C1 segment of cervical spinal cord (tissue), 14 donors: ENCODE measurements at places on chromosomes 4 and X.

DNA sequence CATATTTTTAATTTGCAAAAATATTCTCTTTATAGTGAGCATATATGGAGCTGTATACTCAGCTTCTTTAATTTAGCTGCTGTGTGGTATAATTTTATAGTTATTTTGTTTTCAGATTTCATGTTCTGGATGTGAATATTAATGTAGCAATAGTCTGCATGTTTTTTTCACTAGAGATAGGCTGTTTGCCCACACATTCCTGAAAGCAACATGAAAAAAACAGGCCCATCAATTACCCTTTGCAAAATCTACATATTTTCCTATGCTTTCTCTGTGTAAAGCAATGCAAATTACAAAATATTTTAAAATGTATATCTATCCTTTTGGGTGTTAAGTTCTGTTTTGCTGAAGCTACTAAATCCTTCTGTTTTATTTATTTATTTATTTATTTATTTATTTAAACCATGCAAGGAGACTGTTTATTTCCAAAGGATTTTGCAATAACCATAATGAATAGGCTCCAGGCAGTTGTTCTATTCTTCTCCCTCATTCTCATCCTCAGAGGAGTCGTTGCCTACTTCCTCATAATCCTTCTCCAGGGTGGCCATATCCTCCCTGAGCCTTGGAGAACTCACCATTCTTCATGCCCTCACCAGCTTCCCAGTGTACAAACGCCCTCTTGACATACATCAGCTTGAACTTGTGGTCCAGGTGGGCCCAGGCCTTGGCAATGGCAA, 277.1 kb downstream of the ANKRD50 start:
- no peak for DNase-seq

DNA sequence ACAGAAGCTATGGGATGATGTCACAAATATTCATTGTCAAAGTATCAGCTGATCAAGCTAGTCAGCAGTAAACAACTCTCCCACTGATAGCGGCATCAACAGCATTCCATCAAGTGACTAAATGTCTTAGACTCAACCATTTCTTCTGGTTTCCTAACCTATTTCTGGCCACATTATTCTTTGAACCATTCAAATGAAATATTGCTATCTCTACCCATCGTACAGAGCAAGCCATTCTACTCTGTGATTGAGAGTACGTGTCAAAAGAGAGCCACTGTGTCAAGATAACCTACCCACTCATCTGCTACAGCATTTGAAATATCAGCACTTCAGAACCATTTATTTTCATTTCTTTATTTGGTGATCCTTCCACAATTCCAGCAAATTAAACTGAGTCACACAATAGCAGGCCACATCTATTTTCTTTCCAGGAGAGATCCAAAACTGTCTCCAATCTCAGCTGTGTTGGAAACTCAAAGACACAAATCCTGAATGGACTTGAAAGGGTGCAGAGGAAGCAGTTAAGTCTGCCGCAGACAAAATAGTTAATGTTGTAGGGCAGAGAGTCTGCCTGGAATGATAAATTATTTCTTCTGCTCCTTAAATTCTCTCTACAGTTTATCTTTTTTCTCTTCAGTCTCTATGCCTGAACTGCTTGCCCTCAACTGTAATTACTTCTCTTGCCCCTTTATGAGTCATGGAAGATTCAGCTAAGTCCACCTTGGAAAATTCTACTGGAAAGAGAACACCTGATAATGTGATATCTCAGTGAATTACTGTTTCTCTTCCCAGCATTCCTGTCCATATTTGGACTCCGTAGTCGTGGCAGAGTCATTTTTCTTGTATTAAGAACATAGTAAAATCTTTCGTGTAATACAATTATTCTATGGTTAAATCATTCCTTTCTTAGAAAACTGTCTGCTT, 364.8 kb downstream of the PDGFC start:
- DNase-seq = no peak

DNA sequence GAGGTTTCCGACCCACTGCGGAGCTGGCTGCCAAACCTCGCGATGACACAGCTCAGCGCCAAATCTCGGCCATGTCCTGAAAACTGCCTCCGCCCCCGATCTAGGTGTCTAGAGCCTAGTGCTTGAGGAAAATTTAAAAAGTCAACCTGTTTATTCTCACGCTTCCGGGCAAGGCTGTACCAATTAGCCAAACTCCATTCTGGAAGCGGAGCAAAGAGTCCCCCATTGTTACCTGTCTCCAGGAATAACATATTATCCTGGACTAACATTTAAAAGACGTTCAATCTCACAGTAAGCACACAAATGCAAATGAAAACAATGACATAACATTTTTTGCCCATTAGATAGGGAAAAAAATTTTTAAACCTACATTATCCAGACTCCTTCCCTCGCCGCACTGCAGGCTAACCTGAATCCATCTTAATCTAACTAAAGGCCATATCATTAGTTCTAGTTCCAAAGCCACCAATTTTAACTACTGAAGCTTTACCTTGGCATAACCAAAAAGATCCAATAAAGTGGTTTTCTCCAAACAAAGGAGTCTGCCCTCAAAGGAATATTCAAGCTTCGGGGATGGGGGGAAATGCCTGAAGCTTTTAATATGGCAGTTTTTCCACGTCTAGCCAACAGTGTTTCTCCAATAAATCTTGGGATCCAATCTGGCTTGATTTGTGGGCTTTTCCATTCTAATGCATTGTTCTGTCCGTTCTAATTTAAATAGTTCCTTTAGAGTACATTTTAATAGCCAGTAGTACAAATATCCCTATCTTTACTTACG, 1.9 kb downstream of the HUWE1 start:
- DNase-seq = no peak

GRCh38 chr4:123785538-123785937, 388.9 kb downstream of the SPRY1 start:
- DNase-seq = no peak

GRCh38 chr4:116328261-116328860, 757.0 kb downstream of the TRAM1L1 start:
- DNase-seq = no peak

GRCh38 chr4:163193717-163194116, 27.0 kb upstream of the NAF1 start:
- DNase-seq = no peak

DNA sequence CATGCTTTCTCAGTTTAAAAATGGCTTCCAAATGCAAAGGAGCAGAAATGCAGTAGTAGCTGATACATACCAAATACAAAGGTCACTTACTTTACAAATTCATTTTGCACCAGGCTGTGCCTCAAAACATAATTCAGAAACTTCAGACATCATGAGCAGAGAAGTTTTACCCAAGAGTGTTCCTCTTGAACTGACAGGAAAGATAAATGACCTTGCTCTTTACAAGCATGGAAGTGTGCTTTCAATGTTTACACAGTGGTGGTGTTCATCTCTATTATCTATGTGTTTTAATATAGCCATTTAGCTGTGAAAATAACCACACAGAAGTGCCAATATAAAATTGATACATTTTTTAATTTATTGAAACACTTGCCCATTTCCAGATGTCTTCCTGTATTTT, 383.4 kb downstream of the ANKRD50 start:
- no peak for DNase-seq

GRCh38 chr4:81648576-81649275, 177.0 kb upstream of the RASGEF1B start:
- no peak for DNase-seq

DNA sequence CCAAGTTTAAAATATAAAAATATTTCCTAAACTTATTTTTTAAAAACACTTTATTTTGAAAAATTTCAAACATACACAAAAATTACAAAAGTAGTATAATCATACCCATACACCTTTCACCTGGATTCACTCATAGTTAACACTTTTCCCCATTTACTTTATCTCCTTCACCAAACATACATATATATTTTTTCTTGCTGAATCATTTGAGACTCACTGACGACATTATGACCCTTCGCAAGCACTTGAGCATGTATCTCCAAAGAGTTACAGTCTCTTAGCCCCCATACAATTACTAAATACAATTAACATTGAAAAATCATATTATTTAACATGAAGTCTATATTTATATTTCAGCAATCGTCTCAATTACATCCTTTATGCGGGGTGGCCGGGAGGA, 19.8 kb downstream of the RXFP1 start:
- DNase-seq = no peak

DNA sequence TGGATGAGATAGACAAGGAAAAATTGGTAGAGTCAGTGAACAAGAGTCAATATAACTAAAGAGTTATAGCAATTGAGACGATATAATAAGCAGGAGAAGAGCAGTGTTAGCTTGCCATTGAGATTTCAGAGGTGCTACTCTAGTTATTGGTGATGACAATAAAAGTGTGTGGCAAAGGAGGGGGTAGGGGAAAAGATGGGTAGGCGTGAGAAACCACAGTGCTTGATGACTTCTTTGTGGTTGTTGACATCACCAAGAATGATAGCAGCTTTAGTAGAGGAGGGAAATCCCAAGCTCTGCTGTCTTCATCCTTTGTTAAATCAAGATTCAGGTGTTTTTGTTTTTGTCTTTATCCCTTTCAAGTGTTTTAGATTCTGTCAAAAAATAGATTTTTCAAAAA, 179.9 kb upstream of the PPP3CA start:
- no peak for DNase-seq

DNA sequence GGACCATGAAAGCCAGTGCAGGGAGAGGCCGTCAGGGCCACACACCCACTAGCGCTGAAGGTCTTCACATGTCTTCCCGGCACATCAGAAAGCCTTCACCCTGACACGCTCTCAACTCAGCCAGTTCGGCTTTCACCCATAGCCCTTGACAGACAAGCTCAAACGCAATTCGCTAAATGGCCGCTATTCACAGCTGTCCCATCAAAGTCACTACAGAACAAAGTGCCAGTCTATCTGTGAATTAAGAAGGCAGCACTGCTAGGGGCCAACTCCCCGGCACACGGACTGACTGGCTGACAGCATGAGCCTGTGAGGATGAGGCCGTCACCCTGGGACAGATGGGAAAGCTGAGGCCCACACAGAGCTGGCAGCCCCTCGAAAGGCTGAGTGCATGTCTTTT, 45.7 kb downstream of the ACOX3 start:
- peak; percentile 53 for DNase-seq

DNA sequence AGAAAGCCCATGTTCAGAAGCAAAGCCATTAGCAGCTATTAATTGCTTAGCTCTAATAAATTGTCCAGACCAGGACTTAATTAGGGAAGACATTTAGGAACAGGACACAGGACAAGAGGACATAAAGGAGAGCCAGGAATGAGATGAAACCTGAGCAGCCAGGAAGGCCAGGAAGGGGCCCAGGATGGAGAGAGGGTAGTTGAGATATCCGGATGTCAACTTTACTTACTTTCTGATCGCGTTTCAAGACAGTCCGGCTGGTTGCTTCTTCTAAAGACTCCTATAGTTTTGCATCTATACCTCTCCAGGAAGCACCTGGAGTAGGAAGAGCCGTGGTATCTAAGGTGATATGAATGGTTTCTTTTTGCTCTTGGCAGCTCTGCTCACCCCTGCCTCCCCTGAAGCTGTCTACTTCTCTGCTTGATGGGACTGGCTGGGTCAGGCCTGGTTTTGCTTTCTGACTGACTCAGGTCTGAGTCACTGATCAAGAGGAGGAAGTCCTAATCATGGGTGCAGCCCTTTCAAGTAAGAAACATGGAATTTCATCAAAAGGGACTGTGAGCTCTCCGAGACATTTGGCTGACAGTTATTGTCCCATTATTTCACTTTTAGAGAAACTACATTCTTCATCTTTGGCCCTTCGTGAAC, 733.3 kb downstream of the RPA4 start:
- no peak for DNase-seq

DNA sequence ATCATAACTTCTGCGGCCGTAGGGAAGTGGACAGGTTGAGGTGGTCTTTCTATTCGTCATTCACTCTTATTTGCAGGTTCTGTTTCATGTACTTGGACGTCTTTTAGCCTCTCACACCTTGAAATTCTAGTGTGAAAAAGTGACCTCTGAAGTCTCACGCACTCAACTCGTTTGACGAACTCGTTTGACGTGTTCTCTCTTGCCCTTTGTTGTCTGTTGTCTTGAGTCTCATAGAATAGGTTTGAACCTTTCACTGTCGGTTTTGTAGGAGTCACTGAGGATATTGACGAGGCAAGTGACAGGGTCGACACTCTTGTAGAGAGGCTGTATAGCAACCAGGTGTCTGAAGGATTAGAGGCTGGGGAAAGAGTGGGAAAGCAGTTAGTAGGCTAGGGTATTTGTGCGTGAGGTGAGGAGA, 1.1 kb upstream of the PGRMC2 start:
- no peak for DNase-seq

GRCh38 chrX:106672527-106672926, 54.0 kb upstream of the RNF128 start:
- no peak for DNase-seq

DNA sequence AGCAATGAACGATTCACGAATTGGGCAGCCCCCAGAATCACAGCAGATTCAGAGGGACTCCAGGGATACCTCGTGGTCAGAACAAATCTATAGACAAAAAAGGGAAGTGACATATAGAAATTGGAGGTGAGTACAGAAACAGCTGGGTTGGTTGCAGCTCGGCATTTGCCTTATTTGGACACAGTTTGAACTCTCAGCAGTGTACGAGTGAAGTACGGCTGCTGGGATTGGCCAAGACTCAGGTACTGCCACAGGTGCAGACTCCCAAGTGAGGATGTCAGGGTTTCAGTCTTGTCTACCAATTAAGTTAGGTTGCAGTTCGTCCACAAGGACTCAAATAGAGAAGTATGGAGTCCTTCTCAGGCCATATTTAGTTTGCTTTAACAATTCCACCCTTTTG, 28.2 kb downstream of the HTT-AS start:
- DNase-seq = no peak

- DNase-seq = no peak
Measured at GRCh38 chr4:64784125-64784524, 374.9 kb upstream of the TECRL start.

GRCh38 chr4:7487502-7487901, 52.8 kb upstream of the PSAPL1 start:
- DNase-seq = no peak

- no peak for DNase-seq
Measured at GRCh38 chrX:132393085-132393484, 95.8 kb downstream of the MBNL3 start.

- no peak for DNase-seq
Measured at GRCh38 chrX:138923805-138924204, 212.3 kb upstream of the FGF13 start.

DNA sequence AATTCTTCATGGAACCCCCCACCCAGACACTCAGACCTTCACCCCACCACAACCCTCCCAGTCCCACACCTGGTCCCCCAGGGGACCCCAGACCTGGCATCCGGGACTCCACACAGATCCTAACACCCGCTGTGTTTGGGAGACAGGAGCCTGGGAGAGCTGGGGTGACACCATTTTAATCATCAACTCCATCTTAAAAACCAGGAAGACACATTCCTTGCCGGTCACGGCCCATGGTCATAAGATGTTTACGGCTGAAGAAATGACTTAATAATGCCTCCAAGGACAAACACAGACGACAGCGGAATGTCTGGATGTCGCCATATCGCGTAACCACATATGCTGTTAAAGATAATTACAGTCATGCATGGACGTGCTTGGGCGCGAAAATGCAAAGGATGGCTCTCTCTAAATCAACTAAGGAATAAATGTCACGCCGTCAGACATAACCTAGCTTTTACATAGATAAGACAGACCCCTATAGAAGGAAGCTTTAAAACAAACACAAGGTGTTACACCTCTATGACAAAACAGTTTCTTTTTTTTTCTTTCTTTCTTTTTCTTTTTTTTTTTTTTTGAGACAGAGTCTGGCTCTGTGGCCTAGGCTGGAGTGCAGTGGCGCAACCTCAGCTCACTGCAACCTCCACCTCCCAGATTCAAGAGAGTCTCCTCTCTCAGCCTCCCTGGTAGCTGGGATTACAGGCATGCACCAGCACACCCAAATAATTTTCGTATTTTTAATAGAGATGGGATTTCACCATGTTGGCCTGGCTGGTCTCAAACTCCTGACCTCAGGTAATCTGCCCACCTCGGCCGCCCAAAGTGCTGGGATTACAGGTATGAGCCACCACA, 2.1 kb upstream of the DHRSX start:
- DNase-seq = no peak
